Fibroblast of villous mesenchyme (primary cell): ENCODE measurements at places on chromosomes 5 and 9. TPM values are rescaled to one million over a fixed set of nuclear protein-coding genes. Genes with fewer than 3 reads are reported as not detected.

The AQP7 gene
- not detected in 2 replicates for total RNA-seq

The FAM221B gene
- total RNA-seq: not detected in 2 replicates

The PRUNE2 gene
- 5.5 and 14.2 TPM in 2 replicates for total RNA-seq

The IFNA2 gene
- total RNA-seq: not detected in 2 replicates

The PPP3R2 gene
- total RNA-seq: not detected in 2 replicates
